ENCODE measurements at places on chromosomes 7 and 10. TPM values are rescaled to one million over a fixed set of nuclear protein-coding genes. Genes with fewer than 3 reads are reported as not detected.

The NXPH1 gene
- 0.27 TPM for total RNA-seq

DNA sequence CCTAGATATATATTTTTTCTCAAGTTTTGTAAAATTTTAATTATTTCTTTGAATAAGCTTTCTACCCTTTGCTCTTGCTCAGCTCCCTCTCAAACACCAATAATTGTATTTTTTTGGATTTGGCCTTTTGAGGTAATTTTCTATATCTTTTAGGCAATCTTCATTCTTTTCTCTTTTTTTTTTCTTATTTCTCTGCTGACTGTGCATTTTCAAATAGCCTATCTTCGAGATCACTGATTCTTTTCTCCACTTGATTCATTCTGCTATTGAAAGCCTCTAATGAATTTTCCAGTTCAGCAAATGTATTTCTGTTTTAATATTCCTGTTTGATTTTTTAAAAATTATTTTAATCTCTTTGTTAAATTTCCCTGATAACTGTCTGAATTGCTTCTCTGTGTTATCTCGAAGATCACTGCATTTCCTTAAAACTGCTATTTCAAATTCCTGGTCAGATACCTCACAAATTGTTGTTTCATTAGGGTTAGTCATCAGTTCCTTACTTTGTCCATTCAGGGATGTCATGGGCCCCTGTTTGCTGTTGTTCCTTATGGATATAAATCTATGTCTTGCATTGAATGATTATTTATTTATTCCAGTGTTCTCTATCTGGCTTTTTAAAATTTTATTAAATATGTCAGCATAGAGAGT, 100.1 kb upstream of the UNC5B start:
- no peak for DNase-seq
- H3K27ac ChIP-seq = no peak overlapping the region
- no peak overlapping the region for H3K4me3 ChIP-seq
- peaks cover 43% of the 10 kb centered on the region for H3K36me3 ChIP-seq
- H3K27me3 ChIP-seq = peaks cover 16% of the 10 kb centered on the region

The CNPY1 gene
- not detected for total RNA-seq

DNA sequence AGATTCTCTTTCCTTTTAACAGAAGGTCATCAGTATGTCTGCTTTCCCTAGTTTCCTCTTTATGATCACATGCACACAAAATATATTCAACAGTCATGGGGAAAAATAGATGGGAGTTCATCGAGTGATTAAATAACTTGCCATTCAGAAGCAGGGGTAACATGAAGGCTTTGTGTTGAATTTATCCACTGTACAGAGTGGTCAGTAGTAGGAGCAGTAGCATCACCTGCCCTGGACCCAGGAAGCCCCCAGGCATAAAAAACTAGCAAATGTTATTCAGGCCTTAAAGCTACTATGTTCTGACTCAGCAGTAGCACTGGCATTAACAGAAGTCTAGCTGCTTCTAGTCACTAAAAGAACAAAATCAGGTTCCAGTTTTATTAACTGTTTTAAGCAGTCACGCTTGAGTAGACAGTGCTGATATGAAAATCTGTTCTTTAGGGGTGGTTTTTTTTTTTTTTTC, 31.4 kb upstream of the FAM133B start:
- no peaks in the 10 kb centered on the region for H3K27me3 ChIP-seq
- H3K27ac ChIP-seq = no peak overlapping the region
- no peak for DNase-seq
- 0 out of 2 replicates have a peak, but pooled peaks cover 4% of the 10 kb centered on the region for H3K4me1 ChIP-seq

The THSD7A gene
- total RNA-seq = 0.68 TPM

DNA sequence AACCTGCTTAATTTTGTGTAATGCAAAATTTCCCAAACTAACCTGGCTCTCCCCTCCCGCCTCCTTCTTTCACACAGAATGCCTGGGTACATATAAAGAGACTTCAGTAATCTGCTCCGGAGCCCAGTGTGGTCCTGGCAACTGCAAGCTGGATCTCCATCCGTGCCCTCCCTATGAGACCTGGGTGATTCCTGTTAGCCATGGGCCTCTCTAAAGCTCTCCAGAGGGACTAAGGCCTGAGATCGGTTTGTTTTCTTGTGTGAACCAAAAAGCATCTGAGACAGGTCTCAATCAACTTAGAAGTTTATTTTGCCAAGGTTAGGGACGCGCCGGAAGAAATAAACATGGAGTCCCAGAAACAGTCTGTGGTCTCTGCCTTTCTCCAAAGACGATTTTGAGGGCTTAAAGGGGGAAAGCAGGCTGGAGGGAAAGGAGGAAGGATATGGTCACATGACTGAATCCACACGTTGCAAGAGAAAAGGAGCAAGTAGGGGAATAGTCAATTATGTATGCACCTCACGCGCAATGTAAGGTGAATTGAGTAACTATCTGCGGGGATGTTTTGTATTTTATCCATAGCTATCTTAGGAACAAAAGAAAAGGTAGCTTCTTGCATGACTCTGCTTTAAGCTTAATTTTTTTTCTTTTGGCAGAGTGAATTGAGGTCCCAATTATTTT, 46.2 kb upstream of the CCDC3 start:
- no peaks in the 10 kb centered on the region for H3K27me3 ChIP-seq
- H3K36me3 ChIP-seq = peaks cover 7% of the 10 kb centered on the region
- H3K4me3 ChIP-seq = no peak overlapping the region

Data from WTC11 (cell line).